GM03348 (cell line): ENCODE measurements at places on chromosomes 4 and X.

DNA sequence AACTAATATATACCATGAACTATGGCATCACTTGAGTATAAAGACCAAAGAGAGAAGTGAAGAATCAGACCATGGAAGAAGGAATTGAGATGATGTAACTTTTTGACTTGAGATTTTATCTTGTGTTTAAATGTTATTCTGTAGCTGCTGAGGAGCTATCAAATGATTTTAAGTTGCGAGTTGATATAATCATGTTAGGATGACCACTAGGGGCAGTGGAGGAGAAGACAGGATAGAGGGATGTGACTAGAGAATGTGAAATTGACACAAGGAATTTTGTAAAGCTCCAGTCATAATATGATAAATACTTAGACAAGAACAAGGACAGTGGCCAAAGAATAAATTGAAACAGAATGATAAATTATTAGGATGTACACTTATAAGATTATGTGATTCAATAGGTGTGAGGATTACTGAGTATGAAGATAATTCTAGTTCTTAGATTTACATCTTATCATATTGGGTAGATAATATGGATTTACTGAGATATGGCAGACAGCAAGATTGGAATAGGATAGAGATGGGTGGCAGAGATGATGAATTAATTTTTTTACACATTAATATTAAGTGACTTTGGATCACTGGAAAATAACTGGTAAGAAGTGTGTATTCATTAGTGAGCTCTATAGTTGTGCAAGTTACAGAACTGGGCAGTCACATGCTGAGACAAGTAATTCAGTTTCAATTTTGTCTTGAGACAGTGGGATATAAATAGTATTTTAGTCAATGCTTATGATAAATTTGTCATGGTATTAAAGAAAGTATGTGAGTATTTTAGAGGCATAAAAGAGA is 816.0 kb upstream of the PCDH10 start:
- DNase-seq = no peak

DNA sequence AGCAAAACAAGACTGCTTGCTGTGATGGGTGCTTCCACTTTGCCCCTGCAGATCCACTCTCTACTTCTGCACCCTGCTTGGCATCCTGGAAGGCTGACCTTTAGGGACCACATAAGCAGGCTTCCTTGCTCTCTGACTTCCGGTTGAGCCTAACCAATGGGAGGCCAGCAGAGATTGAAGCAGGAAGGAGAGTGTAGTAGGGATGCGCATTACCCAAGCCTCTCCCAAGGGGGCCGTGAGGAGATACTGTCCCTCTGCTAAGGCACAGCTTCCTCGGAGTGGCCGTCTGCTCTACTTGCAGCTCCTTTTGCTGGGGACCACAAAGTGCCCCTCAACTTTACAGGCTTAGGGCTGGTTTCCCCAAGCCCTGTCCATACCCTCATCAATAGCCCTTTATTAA is 624.3 kb upstream of the TENM3 start:
- no peak for DNase-seq

- no peak for DNase-seq
Measured at GRCh38 chr4:76755756-76756155, 142.2 kb downstream of the SOWAHB start.

DNA sequence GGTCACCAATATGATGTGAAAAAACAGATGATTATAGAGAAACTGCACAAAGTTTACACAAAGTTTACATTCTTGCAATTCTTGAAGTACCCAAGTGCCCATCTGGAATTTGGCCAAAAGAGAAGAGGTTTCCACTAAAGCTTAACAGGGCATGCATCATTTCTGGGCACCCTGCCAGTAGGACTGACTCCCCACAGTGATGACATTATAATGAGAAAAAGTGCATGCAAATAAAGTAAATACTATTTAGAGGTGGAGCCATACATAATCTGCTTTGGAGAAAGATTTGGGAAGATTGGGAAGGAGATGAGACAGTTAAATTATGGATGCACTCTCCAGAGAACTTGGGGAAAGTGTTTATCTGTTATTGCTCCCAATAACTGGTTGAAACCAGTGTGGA is 93.7 kb upstream of the TRPC3 start:
- peak; percentile 49 for DNase-seq
